ENCODE measurements at places on chromosomes 4 and X.

DNA sequence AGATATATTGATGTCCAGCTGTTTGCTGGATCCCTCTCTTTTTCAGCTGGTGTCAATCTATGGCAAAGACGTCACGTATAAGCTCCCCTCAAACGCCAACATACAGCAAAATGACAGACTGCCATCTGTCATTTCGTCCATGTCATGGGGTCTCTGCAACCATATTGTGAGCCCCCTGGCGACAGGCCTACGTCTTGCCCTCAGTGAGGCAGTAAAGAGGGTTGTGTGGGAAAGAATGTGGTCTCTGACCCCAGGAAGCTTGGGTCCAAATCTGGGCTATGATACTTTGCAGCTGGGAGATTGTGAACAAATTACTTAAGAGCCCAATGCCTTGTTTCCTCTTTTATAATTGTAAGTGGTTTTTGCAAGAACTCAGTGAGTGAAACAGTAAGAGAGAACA lies 7.4 kb downstream of the SUPT20HL2 start:
- no peak for DNase-seq

DNA sequence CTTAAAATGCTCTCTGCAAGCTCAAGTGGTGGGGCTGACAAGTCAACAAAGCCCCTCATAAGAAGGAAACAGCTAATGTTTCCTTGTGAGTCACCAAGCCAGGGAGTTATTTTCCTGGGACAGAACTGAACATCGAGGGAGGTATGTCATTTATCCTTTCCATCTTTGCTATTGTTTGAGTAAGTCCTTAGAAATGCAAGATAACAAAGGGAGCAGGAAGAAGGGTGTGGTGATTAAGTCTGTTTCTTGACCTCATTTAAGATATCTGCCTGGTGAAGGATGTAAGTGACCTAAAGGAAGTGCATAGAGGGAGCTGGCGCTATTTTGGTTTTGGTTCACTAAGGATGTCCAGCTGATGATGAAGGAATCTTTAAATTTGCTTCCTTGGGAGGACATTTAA lies 39.9 kb downstream of the ATG4A start:
- DNase-seq = no peak

DNA sequence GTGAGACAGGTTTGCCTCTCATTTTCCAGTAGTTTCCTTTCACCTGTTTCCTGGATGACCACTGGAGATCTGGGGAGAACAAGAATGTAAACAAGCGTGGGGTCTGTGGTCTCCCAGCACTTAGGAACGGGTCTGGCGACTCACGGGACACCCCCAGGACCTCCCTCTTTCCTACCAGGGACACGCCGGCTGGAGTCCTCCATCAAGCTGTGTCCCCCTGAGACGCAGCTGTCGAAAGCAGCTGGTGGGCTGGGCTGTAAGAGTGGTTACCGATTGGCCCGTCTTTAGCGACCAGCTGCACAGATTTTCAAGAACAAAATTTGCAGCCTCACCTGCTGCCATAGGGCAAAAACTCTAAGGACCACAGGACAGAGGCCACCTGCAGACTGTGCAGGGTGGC lies 11.9 kb downstream of the LRPAP1 start:
- DNase-seq = no peak

DNA sequence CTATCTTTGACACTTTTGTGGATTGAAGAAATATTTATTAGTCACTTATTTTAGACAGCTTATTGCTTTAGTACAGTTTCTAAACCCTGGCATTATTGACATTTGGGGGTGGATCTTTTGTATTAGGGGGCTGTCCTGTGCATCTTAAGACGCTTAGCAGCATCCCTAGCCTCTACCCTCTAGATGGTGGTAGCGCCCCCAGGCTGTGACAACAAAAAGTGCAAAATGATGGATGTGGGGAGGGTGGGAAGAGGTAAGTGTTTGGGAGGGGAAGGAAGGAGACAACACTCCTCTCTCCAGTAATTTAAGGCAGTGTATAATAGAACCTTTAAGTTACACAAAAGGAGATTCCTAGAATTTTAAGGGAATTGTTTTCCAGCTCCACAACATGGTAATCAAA lies 1210.6 kb downstream of the C4orf33 start:
- no peak for DNase-seq

DNA sequence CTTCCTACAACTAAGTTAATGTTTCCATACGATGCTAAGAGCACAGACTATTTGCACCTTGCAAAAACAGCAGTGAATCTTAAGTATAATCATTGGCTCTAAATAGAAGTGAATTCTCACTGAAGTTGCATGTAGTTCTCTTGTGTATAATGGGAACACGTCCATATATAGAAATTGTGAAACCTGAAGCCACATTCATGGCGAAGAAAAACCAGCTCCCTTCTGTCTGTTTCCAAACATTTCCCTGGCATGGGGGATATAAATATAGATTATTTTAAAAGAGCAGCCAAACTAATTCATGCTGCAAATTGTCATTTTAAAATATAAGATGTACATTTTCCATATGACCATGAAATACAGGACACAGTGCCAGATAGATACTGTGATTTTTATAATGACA lies 71.1 kb downstream of the TRAM1L1 start:
- DNase-seq = no peak

GRCh38 chr4:139553751-139554641 lies 2.0 kb downstream of the SETD7 start:
- DNase-seq = no peak

DNA sequence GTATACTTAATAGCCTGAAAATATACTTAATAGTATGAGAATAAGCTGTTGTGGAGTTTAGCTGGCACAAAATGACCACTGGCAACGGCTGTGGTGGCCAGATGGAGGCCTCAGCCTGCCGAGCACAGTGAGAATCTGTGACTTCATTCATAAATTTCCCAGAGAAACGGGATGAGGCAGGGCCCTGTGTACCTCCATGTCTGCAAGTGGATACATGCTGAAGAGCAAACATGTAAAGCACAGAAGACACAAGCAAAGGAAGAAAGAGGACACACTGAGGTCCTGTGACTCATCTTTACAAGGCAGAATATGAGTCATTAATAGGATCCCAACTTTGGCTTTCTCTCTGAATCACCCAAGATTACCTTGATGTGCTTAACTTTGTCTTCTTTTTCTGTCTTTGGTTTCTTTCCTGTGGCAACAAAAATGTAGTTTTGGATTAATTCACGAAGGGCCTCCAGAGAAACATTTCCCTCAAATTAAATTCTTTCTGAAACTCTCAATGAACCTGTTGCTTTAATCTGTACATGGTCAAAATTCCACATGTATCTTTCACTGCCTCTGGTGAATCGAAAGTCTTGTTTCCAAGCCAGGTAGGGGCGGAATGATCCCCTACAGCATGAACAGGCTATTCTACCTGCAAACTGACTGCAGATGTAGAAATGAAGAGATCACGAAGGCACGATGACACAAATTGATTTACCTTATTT lies 56.4 kb downstream of the IRF2 start:
- no peak for DNase-seq

DNA sequence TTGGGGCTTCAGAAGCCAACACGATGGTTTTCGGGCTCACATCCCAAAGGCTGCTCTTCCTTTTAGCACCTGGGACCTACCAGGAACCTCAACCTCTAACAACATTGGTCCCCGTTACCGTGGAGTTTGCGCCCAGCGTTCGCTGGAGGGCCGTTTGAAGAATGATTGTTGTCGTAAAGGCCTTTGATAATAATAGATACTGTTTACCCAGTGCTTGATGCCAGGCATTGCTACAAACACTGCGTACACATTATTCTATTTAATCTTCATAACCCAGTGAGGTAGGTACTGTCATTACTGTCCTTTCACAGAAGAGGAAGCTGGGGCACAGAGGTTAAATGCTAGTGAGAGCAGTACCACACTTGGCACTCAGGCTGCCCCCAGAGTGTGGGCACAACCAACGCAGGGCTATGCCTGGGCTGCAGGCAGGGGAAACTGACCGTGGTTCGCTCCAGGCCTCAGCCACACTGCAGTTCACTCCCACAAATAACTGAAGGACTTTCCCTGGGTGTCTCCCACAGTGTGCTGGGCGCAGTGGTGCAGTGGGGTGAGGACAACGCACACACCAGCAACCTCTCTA lies 1.0 kb upstream of the ACSL1 start:
- DNase-seq = no peak

DNA sequence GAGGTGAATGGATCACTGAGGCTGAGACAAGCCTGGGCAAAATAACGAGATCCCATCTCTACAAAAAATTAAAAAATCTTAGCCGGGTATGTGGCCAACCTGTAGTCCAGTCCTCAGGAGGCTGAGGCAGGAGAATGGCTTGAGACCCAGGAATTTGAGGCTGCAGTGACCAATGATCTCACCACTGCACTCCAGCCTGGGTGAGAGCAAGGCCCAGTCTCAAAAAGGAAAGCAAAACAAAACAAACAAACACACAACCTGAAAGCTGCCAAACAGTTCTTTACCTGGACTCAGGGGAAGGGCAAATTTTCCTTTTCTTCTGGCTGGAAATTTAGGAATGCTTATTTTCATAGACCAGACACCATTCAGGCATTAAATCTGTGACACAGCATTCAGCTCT lies 163.1 kb upstream of the FAT1 start:
- no peak for DNase-seq

- DNase-seq = no peak
These were observed 41.8 kb downstream of the CLCN3 start for GRCh38 chr4:169662206-169662605.

GRCh38 chr4:26175006-26175786 lies 145.6 kb upstream of the RBPJ start:
- DNase-seq = peak; percentile 43

DNA sequence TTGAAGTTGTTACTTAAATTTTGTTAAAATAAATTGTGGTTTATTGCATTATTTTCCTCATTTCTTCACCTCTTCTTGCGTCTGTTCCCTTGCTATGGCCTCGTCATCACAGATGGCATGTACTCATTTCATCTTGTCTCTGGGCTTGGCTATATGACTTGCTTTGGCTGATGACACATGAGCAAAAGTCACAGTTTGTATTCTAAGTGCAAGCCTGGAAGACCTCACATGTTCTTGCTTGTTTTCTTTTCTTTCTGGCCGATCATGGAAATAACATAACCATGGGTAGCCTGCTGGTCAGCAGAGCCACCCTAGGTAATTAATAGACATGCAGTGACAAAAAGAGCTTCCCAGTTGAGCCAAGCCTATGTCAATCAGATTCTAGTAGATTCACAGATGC lies 527.9 kb downstream of the SPRY1 start:
- DNase-seq = no peak

DNA sequence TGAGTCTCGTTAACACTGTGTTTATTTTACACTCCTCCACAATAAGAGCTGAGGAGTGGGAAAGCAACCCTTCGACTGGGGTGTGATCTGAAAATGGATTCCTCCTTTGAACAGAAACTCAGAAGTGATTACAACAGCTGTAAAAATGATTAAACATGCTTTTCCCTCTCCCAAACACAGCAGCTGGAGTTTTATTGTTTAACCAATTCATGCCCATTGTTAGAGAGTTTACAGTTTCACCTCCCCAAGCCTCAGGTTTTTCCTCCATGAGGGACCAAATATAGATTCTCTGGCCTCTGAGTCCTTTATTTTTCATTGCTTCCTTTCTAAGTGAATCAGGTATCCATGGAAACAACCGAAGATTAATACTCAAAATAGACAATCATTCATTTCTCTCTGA lies 263.0 kb upstream of the TAPT1 start:
- no peak for DNase-seq

- no peak for DNase-seq
These were observed 630.5 kb upstream of the IGFBP7 start for GRCh38 chr4:57740625-57741190.

- no peak for DNase-seq
These were observed 43.5 kb downstream of the ESX1 start for GRCh38 chrX:104211187-104211586.

- DNase-seq = no peak
These were observed 129.5 kb downstream of the LARP7 start for GRCh38 chr4:112766422-112766821.

GRCh38 chr4:26323821-26324220 lies 3.0 kb downstream of the RBPJ start:
- no peak for DNase-seq

GRCh38 chr4:160091631-160092030 lies 988.8 kb downstream of the RAPGEF2 start:
- DNase-seq = no peak

DNA sequence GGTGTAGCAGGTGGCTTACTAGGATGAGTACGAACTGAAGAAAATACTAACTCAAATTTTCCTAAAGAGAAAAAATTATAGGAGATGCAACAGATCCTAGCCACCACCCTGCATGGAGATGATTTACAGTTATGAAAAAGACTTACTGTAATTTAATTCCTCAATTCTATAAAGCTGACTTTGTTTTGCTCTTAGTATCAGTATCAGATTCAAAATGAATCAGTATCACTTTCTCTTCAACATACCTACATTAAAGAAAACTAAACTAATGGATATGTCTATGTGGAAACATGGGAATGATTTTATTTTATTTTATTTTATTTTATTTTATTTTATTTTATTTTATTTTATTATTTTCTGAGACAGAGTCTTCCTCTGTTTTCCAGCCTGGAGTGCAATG lies 525.8 kb downstream of the NLGN4X start:
- no peak for DNase-seq

GRCh38 chr4:141117935-141118334 lies 15.3 kb downstream of the RNF150 start:
- DNase-seq = no peak

GRCh38 chrX:150899191-150899757 lies 806 bp upstream of the CD99L2 start:
- peak; percentile 12 for DNase-seq

- no peak for DNase-seq
These were observed 300.3 kb upstream of the IGFBP7 start for GRCh38 chr4:57410331-57411052.

- DNase-seq = no peak
These were observed 189.5 kb downstream of the APBB2 start for GRCh38 chr4:41024556-41025491.

DNA sequence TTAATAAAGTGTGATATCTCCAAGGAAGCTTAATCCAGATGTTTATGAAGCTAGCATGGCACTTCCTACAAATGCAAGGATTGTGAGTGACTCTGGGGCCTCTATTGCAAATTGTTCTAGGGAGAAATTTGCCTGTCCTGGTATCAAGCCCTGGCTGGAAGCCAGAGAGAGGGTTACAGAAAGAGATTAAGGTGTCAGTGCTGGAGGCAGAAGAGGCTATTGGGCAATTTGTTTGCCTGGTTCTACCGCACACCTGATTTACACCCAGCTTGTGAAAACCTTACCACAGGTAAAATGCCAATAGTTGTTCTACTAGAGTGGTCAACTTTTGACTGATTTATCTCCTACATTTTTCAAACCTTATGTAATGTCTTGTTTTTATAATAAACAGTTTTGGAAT lies 186.7 kb upstream of the FAT1 start:
- DNase-seq = no peak

DNA sequence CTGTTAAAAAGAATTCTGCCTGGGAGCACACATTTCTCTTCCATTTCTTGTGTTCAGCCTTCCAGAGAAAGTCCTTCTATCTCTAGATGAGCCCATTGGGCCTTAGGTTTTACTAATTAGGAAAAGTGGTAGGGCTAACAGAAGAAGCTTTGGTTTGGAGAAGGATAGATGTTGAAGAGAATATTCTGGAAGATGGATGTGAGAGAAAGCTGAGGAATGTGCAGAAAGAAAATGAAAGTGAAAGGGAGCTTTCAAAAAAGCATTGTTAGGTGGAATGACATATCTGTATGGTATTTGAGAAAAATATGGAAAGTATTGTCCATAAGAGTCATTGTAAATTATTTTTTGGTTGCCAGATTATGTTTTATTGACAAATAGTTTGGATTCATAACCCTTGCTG lies 474.8 kb upstream of the SLIT2 start:
- no peak for DNase-seq

- DNase-seq = no peak
These were observed 101.4 kb downstream of the ARHGAP10 start for GRCh38 chr4:147833254-147833653.

All from T-helper 17 cell (primary cell).